ENCODE measurements at places on chromosomes 12 and 14. TPM values are rescaled to one million over a fixed set of nuclear protein-coding genes. Genes with fewer than 3 reads are reported as not detected.

- no peak for DNase-seq
These were observed 76.8 kb downstream of the TSPAN9 start for GRCh38 chr12:3154006-3154405.

- no peak for DNase-seq
These were observed 4.5 kb downstream of the HOXC10 start for GRCh38 chr12:53989227-53990113.

DNA sequence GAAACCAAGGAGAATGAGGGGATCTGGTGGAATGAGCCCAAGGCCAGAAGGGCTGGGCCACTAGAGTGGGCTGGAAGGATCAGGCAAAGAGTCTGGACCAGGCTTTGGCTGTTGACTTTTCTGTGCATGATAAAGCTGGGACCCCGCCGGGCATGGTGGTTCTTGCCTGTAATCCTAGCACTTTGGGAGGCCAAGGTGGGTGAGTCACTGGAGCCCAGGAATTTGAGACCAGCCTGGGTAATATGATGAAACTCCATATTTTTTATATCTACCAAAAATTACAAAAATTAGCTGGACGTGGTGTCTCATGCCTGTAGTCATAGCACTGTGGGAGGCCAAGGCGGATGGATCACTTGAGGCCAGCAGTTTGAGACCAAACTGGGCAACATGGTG lies 393 bp upstream of the KLHL33 start:
- no peak for DNase-seq

GRCh38 chr12:8561011-8561410 lies 20.3 kb upstream of the CLEC4E start:
- no peak for DNase-seq

DNA sequence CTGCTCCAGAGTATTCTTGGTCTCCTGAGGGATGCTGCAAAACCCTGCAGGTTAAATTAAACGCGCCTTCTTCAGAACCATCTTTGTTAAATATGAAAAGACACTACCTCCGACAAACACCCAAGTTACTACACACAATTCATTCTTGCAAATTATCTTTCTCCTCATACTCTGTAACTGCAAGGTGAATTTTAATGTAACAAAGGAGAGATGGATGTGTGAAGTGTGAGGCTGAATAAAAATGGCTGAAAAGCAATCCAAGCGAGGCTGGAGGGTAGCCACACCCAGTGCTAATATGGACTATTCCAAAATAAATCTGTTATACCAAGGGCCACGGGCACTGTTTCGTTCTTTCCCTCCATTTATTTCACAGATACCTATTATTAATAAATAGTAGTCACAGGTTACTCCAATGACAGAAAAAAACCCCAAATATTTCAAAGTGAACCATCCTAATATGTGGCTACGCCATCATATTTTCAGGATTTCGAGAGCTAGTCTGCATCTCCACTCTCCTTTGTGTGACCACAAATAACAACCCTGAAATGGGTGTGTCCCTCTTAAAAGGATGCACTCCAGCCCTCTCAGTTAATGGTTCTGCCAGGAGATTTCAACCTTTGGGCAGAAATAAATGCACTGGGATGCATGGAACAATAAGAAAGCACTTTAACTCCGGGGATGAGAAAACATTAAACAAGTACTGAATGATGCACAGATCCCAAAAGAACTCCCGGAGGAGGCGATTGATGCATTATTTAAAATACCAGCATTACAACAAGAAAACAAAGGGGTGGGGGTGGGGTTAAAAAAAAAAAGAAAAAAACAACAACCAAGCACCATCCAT lies 53.1 kb upstream of the CCDC175 start:
- DNase-seq = no peak

- no peak for DNase-seq
These were observed 11.5 kb upstream of the IL26 start for GRCh38 chr12:68237078-68237477.

DNA sequence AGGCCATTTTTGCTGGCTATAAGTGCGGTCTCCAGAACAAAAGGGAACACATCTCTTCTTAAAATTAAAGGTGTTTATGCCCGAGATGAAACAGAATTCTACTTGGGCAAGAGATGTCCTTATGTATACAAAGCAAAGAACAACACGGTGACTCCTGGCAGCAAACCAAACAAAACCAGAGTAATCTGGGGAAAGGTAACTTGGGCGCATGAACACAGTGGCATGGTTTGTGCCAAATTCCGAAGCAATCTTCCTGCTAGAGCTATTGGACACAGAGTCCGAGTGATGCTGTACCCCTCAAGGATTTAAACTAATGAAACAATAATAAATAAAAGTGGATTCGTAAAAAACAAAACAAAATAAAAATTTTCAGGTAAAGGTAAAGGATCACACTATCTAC lies 33.4 kb downstream of the PKP2 start:
- DNase-seq = no peak

GRCh38 chr12:85036733-85037132 lies 582 bp downstream of the LRRIQ1 start:
- no peak for DNase-seq

- DNase-seq = no peak
These were observed 686.2 kb upstream of the TBX3 start for GRCh38 chr12:115370207-115370606.

DNA sequence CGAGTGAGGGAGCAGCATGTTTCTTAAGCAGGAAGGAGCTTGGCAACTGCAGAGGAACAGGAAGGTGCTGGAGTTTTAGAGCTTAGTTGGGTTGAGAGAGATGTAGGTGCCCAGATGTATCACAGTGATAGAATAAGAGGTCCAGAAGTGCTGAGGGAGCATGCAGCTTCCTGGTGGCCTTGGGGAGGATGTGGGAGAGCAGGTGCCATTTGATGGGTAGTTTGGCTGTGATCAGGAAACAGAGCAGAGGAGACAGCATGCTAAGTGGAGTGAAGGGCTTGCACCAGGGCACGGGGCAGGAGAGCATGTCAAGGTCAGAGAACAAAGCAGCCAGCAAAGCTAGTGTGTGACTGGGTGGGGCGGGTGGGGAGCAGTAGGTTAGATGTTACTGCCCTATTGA lies 74.8 kb downstream of the PAPOLA start:
- DNase-seq = no peak

- DNase-seq = no peak
These were observed 60.4 kb downstream of the ANO6 start for GRCh38 chr12:45276154-45276755.

DNA sequence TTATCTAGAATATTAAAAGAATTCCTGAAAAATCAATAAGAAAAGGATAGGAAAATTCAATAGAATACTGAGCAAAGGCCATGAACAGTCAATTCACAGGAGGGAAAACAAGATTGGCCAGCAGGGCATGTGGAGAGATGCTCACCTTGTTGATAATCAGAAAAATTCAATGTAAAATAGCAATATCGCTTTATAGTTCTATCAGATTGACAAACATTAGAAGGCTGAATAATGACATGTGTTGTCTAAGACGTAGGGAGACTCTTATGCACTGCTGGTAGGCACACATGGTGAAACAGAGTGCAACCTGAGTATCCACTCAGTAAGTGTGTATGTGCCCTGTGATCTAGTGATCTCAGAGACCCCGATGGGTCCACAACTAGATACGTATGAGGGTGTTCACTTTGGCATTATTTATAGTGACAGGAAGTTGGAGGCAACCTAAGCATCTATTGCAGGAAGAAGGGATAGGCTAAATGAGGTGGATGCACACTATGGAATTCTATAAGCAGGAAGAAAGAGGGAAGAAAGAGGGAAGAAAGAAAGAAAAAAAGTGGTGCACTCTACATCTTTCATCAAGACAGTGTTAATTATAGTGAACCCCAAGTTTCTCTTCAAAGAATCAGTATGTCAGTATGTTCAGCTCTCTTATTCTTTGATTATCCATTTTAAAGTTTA lies 3.8 kb upstream of the ANKRD33 start:
- no peak for DNase-seq

DNA sequence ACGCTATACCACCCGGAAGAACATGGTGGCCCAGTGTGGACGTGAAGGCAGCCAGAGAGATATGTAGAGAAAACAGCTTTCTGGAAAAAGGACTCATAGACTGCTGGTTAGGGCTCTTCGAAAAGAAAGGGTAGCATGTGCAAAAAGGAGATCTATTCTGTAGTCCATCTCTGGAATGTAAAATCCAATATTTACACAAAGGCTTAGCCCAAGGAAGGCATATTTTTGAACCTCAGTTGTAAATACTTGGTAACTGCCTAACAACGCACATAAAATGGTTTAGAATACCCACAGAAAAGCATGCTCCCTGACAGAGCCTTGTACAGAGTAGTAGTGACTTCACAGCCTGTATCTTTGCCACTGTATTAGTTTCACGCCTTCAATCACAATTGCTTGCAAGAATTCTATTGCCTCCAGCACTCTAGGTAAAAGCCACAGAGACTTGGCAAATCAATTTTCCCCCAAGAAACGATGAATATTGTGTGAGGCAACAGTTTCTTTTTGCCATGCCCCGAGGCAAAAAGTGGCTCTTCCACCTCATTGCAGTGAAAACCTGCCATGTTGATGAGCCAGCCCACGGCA lies 59.2 kb downstream of the TRIM9 start:
- DNase-seq = no peak

Gene PDE6H
- not detected for total RNA-seq

Gene CLEC1B
- not detected for total RNA-seq

Gene IL26
- not detected for total RNA-seq

Gene MYH6
- total RNA-seq = not detected

Gene KITLG
- total RNA-seq = 19.0 TPM

Data from uterus (tissue), 4 donors.